NCI-H1436 treated with DMSO at 0.1 percent for 48 hours (cell line): ENCODE measurements at places on chromosomes 13 and 19.

DNA sequence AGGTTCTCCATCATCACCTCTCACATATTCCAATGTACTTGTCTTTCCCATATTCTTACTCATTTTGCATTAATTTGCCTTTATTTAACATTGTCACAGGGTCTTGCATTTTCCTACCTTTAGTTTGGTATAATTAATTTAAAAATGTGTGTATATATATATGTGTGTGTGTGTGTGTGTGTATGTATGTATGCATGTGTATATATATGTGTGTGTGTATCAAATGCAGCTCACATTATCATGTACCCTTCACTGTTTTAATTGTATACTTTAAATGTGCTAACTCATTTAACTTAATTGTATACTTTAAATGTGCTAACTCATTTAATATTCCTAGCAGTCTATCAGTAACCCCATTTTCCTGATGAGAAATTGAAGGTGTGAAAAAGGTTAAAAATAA lies 104.5 kb downstream of the PCDH9 start:
- DNase-seq = no peak

- DNase-seq = no peak
Measured at GRCh38 chr19:50819636-50820035, 4.0 kb downstream of the KLK1 start.

DNA sequence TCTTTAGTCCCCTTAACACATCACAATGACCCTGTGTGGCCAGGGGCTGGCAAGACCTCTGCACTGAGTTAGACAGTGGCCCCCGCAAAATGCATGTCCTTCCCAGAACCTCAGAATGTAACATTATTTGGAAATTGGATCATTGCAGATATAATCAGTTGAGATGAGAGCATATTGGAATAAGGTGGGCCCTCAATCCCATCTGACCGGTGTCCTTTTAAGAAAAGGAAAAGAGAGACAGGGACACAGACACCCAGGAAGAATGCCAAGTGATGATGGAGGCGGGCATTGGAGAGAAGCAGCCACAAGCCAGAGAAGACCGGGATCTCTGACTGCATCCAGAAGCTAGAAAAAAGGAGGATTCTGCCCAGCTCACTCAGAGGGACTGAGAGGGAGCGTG lies 1.8 kb downstream of the FAM187B start:
- DNase-seq = no peak

- DNase-seq = no peak
Measured at GRCh38 chr19:1045247-1045603, 5.3 kb downstream of the ABCA7 start.

DNA sequence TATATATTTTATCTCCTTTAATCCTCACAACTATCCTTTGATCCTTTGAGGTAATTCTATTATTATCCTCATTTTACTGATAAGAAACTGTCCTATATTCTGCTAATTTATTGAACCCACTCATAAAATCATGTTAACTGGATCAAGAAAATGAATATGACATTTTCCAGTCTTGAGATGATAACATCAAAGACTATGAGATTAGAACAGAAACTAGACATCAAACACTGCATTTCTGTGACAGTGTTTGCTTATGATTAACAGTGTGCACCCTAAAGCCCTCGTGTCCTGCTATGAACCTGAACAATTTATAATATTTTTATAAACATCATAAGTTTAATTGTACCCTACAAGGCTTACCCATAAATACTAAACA lies 96.3 kb downstream of the TBC1D4 start:
- DNase-seq = no peak
